ENCODE measurements at places on chromosomes 7 and 10.
A peak's percentile ranks its signal among the peaks of the same experiment; 100 is the strongest.

DNA sequence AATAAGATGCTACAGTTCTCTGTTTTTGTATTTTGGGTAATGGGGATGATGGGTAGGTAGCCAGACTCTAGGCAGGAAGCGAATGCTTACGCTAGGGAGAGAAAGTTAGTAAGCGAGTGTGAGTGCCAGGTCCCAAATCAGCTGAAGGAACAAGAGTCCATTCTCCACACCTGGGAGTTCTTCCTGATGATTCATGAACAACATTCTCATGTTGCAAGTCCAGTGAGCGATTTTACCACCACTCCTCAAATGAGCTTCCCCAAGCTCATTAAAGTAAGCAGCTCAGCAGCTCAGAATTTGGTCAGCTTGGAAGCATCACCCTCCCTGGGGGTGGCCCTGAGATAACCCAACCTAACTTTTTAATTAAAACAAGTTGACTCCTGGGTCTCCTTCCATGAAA lies 27.3 kb downstream of the SH3PXD2A start:
- DNase-seq, result no peak

DNA sequence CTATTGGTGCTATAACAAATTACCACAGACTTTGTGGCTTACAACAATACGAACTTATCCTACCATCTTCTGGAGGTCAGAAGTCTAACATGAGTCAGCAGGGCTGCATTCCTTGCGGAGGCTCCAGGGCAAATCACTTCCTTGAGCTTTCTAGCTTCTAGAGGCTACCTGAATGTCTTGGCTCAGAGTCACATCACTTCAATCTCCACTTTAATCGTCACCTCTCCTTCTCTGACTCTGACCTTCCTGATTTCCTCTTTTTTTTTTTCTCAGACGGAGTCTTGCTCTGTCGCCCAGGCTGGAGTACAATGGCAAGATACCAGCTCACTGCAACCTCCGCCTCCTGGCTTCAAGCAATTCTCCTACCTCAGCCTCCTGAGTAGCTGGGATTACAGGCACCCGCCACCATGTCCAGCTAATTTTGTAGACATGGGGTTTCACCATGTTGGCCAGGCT lies 44.6 kb upstream of the ANAPC16 start:
- DNase-seq, result no peak

GRCh38 chr10:13161857-13162271 lies 506 bp downstream of the MCM10 start:
- no peak for DNase-seq

DNA sequence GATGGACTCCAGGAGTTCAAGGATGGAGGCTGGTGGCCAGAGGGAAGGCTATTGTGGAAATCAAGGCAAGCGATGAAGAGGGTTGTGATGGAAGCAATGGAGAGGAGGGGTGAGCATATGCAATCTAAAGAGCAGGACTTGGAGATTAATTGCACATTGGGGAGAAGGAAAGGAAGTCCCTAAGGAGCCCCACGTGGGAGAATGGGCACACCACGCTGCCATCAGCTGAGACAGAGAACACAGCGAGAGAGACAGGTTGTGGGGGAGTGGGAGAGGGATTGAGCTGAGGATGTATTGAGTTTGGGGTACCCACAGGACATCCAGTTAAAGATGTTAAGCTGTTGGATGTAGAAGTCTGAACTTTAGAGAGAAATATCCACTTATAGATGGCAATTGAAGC lies 73.6 kb downstream of the TMEM178B start:
- no peak for DNase-seq

DNA sequence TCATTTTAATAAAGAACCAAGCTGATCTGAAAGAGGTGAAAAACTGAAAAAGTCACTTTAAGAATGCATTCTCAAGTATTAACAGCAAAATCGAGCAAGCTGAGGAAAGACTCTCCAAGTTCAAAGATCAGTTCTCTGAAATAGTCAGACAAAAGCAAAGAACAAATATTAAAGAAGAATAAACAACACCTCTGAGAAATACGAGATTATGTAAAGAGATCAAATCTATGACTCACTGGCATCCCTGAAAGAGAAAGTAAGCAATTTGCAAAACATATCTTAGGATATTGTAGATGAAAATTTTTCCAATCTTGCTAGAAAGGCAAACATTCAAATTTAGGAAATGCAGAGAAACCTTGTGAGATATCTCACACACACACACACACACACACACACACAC lies 138.4 kb upstream of the HGF start:
- DNase-seq, result no peak

GRCh38 chr7:157291404-157292080 lies 45.3 kb upstream of the DNAJB6 start:
- no peak for DNase-seq

GRCh38 chr7:149642589-149642988 lies 130.8 kb downstream of the ZNF467 start:
- peak; percentile 42 for DNase-seq

- no peak for DNase-seq
Observed at GRCh38 chr10:85781404-85781803, 585.2 kb downstream of the GRID1 start.

GRCh38 chr7:81025360-81025759 lies 106.5 kb upstream of the SEMA3C start:
- DNase-seq, result no peak

GRCh38 chr7:44264221-44264931 lies 61.0 kb downstream of the CAMK2B start:
- DNase-seq, result no peak

- no peak for DNase-seq
Observed at GRCh38 chr10:12608761-12609160, 259.4 kb downstream of the CAMK1D start.

- DNase-seq, result no peak
Observed at GRCh38 chr7:8444468-8444769, 11.0 kb downstream of the NXPH1 start.

- DNase-seq, result no peak
Observed at GRCh38 chr7:143244321-143244720, 18.9 kb upstream of the GSTK1 start.

- DNase-seq, result no peak
Observed at GRCh38 chr10:124604214-124605000, 139.8 kb downstream of the FAM53B start.

DNA sequence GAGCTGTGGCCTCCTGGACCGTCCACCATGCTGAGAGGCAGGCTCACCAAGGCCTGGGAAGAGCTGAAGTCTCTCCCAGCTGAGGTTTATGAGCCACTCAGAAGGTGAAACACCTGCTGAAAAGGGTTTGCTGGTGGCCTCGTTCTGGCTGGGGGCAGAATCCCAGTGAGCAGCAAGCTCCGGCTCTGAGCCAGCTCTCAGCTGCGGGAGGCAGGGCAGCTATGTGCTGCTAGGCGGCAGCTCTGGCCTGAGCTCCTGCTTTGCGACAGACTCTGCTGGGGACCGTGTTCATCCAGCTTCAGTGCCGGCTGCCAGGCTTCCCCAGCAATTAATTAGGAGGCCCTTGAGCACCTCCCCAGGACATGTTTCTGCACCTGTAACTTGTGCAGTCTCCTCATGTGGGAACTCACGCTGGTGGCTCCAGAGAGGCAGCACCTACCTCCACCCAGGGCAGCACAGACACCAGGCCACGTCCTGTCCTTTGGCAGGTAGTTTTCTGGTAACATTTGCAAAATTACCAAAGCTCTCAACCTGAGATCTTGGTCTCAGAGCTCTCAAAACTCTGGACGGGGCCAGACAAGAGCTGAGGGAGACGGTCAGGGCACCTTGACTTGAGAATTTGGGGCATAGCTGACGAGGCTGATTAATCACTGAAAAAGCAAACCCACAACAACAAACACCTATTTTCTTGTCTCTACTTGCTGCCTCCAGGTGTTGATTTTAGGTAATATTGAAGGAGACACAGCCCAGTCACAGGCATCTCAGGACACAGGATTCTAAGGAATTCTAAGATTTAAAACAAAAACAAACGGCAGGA lies 185.0 kb downstream of the TCERG1L start:
- DNase-seq, result no peak

GRCh38 chr7:40749877-40750276 lies 615.1 kb downstream of the SUGCT start:
- DNase-seq, result no peak

DNA sequence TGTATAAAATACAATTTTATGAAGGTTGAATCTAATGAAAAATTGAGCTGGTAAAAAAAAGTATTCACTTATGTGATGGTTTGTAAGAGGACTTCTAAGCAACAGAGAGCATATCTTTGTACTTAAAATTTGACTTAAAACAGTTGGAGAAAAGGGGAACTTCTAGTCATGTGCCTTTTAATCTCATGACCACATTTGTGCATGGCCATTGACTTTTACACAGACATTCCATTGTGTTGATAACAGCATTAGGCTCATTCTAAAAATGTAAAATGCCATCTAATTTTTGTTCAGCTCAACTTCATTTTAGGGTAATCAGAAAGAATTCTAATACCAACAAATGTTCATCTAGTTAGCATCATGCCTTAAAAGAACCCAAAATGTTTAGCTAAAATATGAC lies 119.9 kb downstream of the HPSE2 start:
- no peak for DNase-seq

DNA sequence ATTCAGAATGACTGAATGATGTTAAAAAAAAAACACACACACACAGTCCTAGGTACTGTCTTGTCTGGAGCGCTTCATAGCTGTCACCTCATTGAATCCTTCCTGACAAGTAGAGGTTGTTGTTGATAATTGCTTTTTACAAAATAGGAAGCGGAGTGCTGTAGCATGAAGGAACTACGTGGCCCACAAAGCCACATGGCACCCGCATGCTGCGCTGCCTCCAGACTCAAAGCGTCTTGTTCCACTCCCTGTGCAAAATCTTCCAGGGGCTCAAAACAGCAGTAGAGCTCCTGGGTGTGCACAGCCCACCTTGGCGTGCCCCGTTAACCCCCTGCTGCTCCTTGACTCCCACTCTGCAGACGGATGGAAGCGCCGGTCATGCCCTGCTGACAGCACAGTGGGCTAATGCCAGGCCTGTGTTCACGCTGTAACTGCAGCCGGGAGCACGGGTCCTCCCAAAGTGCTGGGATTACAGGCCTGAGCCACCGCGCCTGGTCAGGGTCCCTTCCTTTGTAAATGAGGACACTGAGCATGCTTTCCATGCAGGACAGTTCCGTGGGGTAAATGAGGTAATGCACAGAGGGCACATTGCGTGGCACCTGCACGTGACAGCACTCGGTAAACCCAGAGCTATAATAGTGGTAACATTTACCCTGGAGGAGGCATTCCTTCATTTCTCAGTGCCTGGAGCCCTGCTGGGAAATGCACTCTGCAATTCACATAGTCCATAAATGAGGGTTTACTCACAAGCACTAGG lies 91.1 kb upstream of the GNA12 start:
- DNase-seq, result no peak

- DNase-seq, result no peak
Observed at GRCh38 chr7:155885167-155886155, 73.2 kb upstream of the SHH start.

GRCh38 chr7:99050971-99051370 lies 92.9 kb downstream of the SMURF1 start:
- no peak for DNase-seq

- no peak for DNase-seq
Observed at GRCh38 chr10:69952069-69952800, 100.4 kb upstream of the MACROH2A2 start.

DNA sequence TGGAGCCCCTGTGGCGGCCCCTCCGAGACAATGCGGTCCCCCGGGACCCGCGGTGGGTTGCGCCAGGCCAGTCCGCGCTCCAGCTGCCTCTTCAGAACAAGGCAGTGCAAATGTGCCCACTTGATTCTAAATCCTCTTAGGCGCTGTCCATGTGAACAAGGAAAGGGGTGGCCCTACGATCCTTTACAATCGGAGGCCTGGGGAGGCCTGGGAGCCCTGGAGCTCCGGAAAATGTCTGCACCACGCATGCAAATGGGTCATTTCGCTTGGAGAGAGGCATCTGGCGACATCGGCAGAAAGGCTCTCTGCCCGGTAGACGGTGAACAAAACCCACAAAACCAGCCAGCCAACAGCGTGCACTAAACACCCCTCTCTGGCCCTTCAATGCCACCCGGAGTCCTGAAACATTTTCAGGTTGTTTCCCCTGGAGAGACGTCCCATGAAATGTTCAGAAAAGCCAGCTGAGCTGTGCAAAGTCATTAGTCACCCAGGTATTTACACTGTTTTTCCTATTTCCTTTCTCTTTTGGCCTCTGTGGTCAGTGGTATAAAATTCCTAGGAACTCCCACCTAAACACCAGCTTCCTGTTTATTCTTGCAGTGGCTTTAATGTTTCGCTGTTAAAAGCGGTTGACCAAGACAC lies 102.8 kb upstream of the ZNF438 start:
- DNase-seq, result no peak

- DNase-seq, result no peak
Observed at GRCh38 chr10:102403115-102403514, 7.6 kb downstream of the NFKB2 start.

- DNase-seq, result no peak
Observed at GRCh38 chr10:73585327-73585726, 5.8 kb downstream of the USP54 start.

DNA sequence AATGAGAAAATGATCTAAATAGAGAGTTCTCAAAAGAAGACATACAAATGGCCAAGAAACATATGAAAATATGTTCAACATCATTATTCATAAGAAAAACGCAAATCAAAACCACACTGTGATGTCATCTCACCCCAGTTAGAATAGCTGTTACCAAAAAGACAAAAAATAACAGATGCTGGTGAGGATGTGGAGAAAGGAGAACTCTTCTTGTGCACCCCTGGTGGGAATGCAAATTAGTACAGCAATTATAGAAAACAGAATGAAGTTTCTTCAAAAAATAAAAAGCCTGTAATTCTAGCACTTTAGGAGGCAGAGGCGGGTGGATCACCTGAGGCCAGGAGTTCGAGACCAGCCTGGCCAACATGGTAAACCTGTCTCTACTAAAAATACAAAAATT lies 199.3 kb downstream of the PARD3 start:
- no peak for DNase-seq

DNA sequence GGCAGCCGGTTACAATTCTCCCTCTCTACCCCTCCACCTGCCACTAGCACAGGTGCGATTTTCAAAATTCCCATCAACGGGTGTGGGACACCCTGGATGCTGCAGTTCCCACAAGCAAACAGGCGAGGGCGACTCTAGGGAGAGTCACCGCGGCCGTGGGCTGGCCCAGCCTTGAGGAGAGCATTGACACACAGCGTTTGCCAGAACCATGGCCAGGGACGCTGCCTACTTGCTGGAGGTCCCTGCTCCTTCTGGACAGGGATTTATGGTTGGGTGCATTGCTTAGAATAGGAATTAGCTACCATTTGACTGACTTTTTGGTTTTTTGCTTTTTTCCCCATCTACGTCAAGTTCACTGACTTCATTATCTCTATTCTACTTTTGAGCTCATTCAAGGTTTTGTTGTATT lies 19.0 kb upstream of the CLDN4 start:
- DNase-seq, result no peak

Data from left lung (tissue), 14 donors.